Cerebellar nuclear complex (tissue), 1 donor: ENCODE measurements at places on chromosomes 5 and 9.
A peak's percentile ranks its signal among the peaks of the same experiment; 100 is the strongest.

DNA sequence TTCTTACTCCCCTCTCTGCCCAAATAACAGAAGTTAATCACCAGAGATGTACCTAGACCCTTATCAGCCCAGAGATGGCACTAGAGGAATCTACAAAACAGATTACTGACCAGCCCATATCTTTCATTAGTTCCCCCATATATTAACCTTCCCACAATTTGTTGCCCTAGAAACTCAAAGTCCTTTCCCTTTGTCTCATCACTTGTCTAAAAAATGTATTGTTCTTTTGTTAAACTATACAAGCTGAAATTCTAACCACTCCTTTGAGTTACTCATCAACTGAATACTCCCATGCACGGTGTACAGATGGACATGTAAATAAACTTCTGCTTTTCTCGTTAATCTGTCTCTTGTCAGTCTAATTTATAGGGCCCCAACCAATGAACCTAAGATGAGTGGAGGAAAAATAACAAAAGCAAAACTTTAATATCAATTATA is 130.9 kb downstream of the CCDC192 start:
- no peak for DNase-seq

GRCh38 chr5:134178096-134178419 is 1.3 kb upstream of the SKP1 start:
- no peak for DNase-seq

DNA sequence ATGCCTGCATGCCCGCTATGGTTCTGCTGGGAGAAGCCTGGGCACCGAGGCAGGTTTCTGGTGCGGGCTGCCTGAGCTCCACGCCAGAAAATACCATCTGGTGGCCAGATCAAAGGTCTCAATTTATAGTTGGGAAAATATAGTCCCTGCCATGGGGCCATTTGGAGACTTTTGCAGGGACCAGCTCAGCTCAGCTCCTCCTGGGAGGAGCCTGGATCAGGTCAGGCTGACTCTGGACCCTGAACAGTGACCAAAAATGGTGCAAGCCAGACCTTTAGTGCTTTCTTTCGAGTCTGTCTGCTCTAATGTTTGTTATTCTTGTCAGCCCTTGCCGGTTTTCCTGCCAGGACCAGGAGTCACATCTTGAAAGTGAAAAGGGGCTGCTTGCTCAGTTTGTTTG is 31.8 kb downstream of the HMCN2 start:
- peak; percentile 13 for DNase-seq

DNA sequence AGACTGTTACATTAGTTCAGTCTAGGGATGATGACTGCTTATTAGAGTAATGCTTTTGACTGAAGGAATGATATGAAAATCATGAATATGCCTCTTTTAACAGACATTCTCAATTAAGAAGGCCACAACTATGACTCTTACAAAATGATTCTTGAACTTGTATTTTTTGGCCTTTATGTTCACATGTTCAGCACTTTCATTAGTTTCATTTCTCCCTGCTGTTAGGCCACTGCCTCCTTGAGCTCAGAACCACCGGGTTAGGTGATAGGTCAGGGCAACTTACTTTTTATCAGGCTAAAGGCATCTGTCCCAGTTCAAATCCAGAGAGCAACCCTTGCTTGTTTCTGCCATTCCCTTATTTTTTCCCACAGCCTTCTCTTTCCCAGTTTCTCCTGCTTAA is 235.2 kb upstream of the ELL2 start:
- no peak for DNase-seq

- no peak for DNase-seq
Observed at GRCh38 chr9:95024097-95024671, 293.3 kb downstream of the FANCC start.

DNA sequence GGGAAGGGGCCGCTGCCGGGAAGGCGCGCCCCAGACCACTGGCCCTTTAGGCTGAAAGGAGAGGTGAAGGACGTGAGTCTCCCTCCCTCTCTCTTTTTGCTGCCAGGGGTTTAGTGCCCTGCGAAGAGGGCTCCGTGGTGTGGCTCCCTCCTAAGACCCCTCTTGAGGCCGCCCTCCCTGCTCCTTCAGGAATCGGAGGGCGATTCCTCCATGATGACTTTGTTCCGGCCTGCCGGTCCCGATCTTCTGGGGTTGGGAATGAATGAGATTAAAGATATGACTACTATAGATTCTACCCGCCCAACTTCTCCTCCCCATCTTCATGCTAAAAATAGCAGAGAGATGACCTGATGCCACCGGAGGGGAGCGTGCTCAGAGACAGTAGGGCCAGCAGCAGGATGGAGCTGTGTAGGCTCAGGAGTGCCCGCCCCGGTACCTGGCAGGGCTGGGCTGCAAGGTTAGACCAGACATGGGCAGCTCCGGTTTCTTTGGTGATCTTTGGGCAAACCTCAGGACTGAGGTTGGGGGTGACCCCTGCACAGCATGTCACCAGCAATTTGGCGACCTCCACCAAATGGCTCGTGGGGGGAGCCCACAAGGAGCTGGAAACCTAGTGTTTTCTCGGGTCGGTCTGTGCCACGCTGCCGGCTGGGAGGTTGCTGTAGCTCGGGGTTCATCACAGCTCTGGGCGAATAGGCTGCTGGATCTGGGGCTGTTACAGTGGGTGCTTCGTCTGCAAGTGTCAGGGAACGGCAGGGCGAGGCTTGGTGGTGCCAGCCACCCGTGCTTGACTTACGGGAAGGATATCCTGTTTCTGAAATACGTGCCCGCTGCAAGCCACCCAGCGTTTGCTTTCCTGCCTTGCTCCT is 1.7 kb downstream of the OLFM1 start:
- DNase-seq: no peak

- DNase-seq: no peak
Observed at GRCh38 chr9:123997665-123998277, 13.8 kb upstream of the LHX2 start.

- no peak for DNase-seq
Observed at GRCh38 chr5:17381932-17382331, 116.1 kb upstream of the TAF11L2 start.

DNA sequence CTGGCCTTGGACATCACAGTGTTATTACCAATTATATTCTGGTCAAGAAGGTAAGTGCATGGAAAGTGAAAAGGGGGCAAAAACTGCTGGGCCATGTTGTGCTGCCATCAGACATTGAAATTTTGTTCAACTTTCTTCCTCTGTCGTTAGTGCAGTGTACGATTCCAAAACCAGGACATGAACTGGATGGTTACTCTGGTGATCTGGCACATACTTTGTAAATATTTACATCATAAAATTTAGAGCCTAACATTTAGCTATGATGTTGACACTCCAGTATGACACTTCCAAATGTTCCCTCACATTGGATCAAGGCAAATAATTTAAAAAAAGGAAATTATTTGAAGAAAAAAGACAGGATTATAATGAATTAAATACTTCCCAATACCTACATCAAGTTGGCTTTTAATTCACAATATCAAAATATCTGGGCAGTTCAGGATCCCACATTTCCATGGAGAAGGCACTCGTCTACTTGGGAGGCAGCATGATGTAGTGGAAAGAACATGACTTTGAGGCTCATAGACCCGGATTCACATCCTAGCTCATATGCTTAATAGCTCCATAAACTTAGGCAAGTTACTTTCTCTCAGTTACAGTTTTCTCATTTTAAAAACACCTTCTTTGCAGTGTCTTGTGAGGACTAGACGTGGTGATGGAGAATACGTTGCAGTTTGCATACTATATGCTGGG is 342.5 kb upstream of the MPDZ start:
- no peak for DNase-seq

DNA sequence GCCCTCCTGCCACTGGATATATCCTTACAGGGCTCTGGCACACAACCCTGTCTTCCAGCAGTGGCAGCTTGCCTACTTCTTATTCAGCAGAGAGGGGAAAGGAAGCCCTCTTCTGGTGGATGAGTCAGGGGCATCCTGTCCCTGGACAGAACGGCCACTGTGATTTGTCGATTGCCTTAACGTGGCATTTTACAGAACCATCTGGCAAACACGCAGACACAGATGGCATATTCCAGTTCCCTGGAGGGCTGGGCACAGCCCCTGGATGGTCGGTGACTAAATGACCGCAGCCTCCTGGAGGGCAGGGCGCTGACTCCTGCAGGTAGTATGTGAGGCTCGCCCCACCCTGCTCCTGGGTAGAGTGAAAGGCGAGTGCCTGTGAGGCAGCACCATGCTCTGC is 62.1 kb downstream of the DCP2 start:
- no peak for DNase-seq

- no peak for DNase-seq
Observed at GRCh38 chr5:61582887-61583286, 250.8 kb downstream of the ZSWIM6 start.

GRCh38 chr9:76357555-76357954 is 36.7 kb downstream of the RFK start:
- no peak for DNase-seq

DNA sequence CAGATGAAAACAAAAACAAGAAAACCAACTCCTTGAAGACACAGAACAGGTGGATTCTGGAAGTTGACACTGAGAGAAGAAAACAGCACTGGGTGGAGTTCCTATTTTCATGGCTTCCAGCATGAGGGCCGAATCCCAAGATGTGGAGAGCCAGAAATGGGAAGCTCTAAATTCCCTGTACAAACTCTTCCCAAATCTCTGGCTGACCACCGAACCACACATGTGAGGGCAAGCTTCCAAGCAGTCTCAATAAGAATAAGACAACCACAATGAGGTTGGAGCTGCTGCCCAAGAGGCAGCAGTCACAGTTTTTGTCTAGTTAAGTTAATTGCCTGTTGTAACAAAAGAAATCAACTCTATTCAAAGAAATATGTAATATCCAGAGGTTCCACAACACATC is 339.3 kb upstream of the SLC30A5 start:
- DNase-seq: no peak

GRCh38 chr5:1503241-1504068 is 20.3 kb downstream of the LPCAT1 start:
- DNase-seq: no peak

- DNase-seq: no peak
Observed at GRCh38 chr5:150322202-150322601, 19.5 kb upstream of the ARSI start.

DNA sequence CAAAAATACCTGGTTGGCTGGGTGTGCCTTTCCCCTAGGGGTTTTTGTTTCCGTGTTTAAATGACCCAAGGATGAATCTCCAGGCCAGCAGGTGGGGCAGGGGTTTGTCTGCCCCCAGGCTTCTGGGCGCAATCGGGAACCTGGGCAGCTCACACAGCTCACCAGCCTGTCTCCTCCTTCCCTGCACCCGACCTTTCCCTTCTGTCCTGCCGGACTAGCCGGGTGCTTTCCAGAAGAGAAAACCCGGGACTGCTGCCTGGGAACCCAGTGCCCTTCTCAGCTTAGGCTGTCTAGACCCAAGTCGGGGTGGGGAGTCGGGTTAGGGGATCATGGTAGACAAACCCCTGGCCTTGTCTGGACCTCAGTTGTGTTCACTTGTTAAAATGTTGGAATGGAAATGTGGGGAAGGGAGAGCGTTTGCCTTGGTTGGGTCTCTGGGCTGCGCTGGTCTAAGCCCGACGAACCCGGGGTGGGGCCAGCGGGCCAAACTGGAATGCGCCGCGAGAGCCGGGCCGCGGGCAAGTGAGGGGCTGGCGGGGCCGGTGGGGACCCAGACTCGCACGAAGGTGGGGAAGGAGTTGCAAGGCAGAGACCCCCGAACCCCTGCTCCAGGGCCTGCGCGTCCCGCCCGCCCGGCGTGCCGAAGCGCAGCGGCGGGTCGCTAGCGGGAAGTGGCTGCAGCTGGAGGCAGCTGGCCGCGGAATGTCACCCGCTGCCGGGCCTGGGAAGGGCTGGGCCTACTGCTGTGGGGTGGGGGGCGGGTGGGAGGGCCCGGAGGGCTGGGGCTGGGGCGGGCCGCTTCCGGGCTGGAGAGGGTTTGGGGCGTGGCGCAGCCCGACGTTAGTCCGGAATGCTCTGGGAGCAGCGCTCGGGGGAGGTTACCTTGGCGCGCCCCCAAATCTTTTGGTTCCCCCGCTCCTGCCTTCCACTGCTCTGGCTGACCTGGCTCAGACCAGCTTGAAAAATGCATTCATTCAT is 84.6 kb downstream of the DAB2IP start:
- no peak for DNase-seq

GRCh38 chr5:851553-851952 is 767 bp upstream of the ZDHHC11 start:
- no peak for DNase-seq

GRCh38 chr5:20032896-20033295 is 44.9 kb upstream of the CDH18 start:
- DNase-seq: no peak

DNA sequence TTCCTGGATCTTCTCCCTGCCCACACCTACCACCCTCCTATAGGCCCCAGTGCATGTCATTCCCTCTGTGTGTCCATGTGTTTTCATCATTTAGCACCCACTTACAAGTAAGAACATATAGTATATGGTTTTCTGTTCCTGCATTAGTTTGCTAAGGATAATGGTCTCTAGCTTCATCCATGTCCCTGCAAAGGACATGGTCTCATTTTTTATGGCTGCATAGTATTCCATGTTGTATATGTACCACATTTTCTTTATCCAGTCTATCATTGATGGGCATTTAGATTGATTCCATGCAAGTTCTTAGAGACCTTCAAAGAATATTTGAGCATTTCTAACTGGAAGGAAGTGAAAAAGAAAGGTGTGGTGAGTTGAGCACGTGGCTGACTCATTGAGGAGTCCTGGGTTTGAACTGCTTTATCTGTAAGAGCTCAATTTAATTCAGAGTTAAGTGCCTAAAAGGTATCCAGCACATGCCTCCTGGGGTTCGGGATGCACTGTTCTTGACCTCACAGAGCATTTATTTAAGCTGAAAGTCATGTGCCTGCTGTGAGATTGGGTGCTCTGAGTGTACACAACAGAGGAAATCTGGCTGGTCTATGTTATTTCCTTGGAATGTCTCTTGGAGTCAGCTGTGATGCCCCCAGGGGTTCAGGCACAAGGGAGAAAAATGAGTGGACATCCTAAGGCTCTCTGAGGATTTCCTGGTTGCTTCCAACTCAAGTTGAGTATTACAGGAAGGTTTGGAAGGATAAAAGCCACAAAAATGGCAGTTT is 56.4 kb downstream of the SH3GL2 start:
- no peak for DNase-seq

DNA sequence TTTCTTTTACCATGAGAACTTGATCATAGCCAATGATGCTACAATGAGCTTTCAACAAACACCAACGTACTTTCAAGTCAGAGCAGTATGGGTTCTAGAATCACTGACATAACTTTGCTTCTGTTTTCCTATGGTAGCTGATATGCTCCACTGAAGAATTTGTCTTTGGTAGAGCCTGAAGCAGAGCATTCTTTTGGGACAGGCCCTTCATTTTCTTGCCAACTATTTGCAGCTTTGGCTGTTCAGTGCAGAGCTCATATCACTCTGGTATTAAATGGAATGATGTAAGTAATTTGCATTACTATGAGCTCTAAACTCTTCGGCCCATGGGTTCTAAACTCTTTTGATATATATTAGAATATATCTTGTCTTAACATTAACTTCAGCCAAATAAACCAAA is 51.8 kb upstream of the APC start:
- no peak for DNase-seq

GRCh38 chr9:83012168-83012921 is 50.6 kb downstream of the RASEF start:
- DNase-seq: no peak
